ENCODE measurements at places on chromosomes 12 and 14. TPM values are rescaled to one million over a fixed set of nuclear protein-coding genes. Genes with fewer than 3 reads are reported as not detected.

DNA sequence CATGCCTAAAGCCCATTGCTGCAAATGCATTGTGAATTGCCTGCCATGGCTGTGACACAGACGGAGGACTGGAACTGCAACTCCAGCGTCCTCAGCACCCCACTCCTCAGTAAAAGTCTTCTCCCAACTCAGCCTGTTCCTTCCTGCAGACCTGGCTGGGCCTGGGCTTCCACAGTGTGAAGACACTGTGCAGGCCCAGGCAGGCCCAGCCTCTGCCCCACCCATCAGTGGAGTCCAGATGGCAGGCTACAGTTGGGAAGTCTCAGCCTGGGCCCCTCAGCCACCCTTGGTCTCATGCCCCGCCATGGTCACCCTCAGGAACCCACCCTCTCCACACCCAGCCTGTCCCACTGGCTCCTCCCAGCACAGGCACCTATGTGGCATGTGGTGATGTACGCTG, 22.0 kb downstream of the VSX2 start:
- H3K36me3 ChIP-seq: no peaks in the 10 kb centered on the region
- DNase-seq: no peak
- no peaks in the 10 kb centered on the region for H3K27me3 ChIP-seq
- no peak overlapping the region for H3K4me3 ChIP-seq
- H3K4me1 ChIP-seq: peaks cover 13% of the 10 kb centered on the region
- no peak overlapping the region for H3K27ac ChIP-seq

GRCh38 chr12:49109641-49110463, 795 bp downstream of the LMBR1L start:
- H3K27ac ChIP-seq: peak overlapping the region; percentile 99
- DNase-seq: no peak
- peak overlapping the region; percentile 96 for H3K4me3 ChIP-seq
- no peaks in the 10 kb centered on the region for H3K27me3 ChIP-seq
- peaks cover 4% of the 10 kb centered on the region for H3K36me3 ChIP-seq

DNA sequence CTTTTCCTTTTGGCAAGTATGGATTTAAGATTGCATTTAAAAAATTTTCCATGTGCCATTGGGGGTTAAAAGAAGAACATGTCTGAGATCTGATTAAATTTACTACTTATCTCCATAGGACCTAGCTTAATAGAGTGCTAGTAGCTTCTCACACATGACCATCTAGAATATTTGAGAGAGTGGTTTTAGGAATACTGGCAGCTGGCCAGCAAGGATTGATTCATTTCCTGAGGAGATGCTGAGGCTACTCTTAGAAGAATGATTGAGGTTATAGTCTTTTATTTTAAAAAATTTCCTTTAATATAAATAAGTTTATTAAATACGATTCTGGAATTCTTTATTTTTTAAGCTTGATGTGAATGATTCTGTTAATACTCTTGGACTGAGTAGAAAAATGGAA, 56.2 kb downstream of the MIPOL1 start:
- DNase-seq: no peak
- H3K27me3 ChIP-seq: no peaks in the 10 kb centered on the region
- no peaks in the 10 kb centered on the region for H3K4me1 ChIP-seq
- H3K36me3 ChIP-seq: no peaks in the 10 kb centered on the region
- H3K4me3 ChIP-seq: no peak overlapping the region

- no peak for DNase-seq
- no peaks in the 10 kb centered on the region for H3K4me1 ChIP-seq
- H3K4me3 ChIP-seq: no peak overlapping the region
- no peaks in the 10 kb centered on the region for H3K27me3 ChIP-seq
- no peaks in the 10 kb centered on the region for H3K36me3 ChIP-seq
These were observed 65.4 kb upstream of the AMIGO2 start for GRCh38 chr12:47145188-47145587.

- H3K4me3 ChIP-seq: no peak overlapping the region
- no peak overlapping the region for H3K27ac ChIP-seq
- DNase-seq: no peak
- H3K36me3 ChIP-seq: no peaks in the 10 kb centered on the region
- H3K4me1 ChIP-seq: no peaks in the 10 kb centered on the region
These were observed 30.0 kb downstream of the SLC38A2 start for GRCh38 chr12:46342562-46343033.

- H3K4me1 ChIP-seq: no peaks in the 10 kb centered on the region
- H3K27ac ChIP-seq: peak overlapping the region; percentile 82
- no peak for DNase-seq
- peak overlapping the region; percentile 49 for H3K4me3 ChIP-seq
These were observed 5.5 kb downstream of the MAP3K12 start for GRCh38 chr12:53493610-53494391.

GRCh38 chr14:50599700-50600444, 39.9 kb downstream of the ATL1 start:
- H3K4me3 ChIP-seq: no peak overlapping the region
- H3K27me3 ChIP-seq: no peaks in the 10 kb centered on the region
- H3K36me3 ChIP-seq: no peaks in the 10 kb centered on the region
- no peaks in the 10 kb centered on the region for H3K4me1 ChIP-seq
- H3K27ac ChIP-seq: no peak overlapping the region

DNA sequence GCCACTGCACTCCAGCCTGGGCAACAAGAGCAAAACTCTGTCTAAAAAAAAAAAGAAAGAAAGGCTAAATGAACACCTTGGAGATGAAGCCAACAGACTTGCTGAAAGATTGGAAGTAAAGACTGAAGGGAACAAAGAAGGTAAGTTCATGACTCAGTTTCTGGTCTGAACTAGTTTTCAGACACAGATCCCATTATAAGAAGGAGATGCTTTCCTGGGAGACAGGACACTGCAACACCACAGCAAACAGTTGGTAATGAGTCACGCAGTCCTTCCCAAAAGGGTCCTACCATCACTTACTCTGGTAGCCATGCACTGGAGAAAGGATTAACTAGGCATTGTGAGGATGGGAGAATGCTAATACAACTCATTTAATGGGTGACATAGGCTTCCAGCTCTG, 97.2 kb downstream of the SSPN start:
- no peak for DNase-seq
- no peaks in the 10 kb centered on the region for H3K4me1 ChIP-seq
- H3K27me3 ChIP-seq: no peaks in the 10 kb centered on the region
- no peaks in the 10 kb centered on the region for H3K36me3 ChIP-seq

DNA sequence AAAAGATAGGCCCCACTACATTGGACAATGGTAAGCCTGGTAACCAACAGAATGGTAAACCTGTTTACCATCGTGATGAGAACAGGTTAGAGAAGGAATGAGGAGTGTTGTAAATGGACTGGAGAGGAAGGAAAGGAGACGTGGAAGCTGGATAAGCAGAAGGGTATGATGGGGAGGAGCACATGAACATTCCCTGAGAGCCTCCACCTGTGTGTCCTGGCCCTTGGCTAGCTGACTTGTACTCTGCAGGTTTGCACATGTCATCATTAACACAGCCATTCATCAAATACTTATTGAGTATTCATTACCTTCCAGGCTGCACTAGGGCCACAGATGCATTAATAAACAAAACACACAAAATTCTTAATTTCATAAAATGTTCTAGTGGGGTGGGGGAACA, 4.3 kb upstream of the IL26 start:
- no peak overlapping the region for H3K27ac ChIP-seq
- H3K27me3 ChIP-seq: no peaks in the 10 kb centered on the region
- H3K36me3 ChIP-seq: no peaks in the 10 kb centered on the region
- H3K4me3 ChIP-seq: no peak overlapping the region

DNA sequence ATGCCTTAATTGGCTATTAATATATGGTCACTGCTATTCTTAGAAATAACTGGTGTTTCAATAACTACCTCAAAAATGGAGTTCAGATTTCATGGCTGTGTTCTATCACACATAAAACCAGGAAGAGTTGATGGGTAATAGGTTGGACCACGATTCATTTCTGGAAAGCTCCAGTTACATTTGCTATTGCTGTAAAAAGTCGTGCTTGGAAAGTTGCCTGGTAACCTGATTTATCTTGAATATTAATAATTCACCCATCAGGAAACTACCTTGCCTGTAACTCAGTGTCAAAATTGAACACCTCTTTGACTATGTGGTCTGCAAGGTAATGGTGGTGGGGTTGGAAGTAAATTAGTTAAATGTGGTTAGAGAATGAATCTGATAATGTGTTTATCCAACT, 104.7 kb upstream of the IFNG-AS1 start:
- no peaks in the 10 kb centered on the region for H3K36me3 ChIP-seq
- no peaks in the 10 kb centered on the region for H3K27me3 ChIP-seq
- H3K27ac ChIP-seq: no peak overlapping the region
- H3K4me1 ChIP-seq: peaks cover 8% of the 10 kb centered on the region

- no peaks in the 10 kb centered on the region for H3K4me1 ChIP-seq
- H3K36me3 ChIP-seq: no peaks in the 10 kb centered on the region
- no peak overlapping the region for H3K4me3 ChIP-seq
- H3K27me3 ChIP-seq: no peaks in the 10 kb centered on the region
- no peak for DNase-seq
These were observed 311.0 kb upstream of the FLRT2 start for GRCh38 chr14:85218982-85219381.

DNA sequence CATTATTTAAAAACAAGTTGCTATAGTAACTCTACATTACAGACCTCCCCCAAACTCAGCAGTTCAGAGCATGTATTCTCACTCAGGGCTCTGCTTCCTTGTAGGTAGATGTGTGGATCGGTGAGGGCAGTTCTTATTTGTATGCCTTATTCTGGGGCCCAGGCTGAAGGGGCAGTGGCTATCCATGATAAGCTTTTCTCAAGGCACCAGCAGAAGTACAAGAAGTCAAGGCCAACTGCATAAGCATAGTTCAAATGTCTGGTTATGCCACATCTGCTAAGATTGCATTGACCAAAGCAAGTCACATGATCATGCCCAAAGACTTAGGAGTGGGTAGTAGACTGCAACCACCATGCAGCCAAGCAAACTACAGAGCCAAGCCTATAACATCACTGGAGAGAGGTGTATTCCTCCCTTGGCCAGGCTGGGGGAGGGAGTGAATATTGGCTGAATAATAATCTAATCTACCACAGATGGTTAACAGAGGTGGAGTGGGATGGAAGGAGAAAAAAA, 4.6 kb downstream of the PSEN1 start:
- no peak overlapping the region for H3K4me3 ChIP-seq
- H3K36me3 ChIP-seq: no peaks in the 10 kb centered on the region
- H3K27ac ChIP-seq: no peak overlapping the region
- H3K27me3 ChIP-seq: no peaks in the 10 kb centered on the region
- peaks cover 24% of the 10 kb centered on the region for H3K4me1 ChIP-seq

The PAX9 gene
- not detected for total RNA-seq

The PMEL gene
- 0.67 TPM for total RNA-seq

The KRT71 gene
- not detected for total RNA-seq

The PTMS gene
- 119 TPM for total RNA-seq

The NEDD8 gene
- 184 TPM for total RNA-seq

The KLRC3 gene
- total RNA-seq: not detected

The RAD9B gene
- total RNA-seq: 1.2 TPM
